ENCODE measurements at places on chromosomes 3 and 15.

DNA sequence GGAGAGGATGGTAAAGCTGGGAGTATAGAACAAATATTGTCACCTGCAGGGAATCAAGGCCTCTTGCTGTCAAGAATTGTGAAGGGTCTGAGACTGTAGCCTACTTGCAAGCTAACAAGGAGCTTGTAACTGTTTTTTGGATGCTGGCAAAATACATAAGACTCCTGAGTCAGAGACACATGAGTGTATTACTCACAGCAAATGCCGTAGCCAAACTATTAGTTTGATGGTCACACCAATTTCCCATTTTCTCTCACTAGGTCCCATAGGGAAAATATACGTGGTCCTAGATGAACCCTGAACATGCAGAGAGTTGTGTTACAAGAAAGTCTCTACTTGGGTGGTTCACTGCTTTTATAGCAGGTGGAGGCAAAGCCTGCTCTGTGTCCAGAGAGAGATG lies 44.7 kb upstream of the LIPC start:
- no peak for DNase-seq

GRCh38 chr15:89017370-89018066 lies 70.7 kb upstream of the ABHD2 start:
- peak; percentile 64 for DNase-seq

DNA sequence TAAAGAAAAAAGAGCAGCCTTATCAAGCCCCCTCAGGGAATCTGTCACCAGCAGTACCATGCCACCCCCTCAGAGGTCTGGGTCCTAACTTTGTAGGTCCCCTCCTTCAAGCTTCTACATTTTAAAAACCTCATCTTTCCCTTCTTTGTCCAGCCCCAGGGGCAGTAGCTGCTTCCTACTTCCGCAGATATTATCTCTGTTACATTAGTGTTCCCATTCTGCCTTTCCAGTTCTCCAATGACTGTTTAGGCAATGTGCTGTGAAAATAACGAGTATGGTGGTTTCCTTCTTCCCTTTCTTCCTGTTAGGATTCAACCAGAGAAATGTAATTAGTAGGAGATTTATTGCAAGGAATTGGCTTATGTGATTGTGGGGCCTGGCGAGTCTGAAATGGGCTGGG lies 126.1 kb upstream of the TNIK start:
- DNase-seq: no peak

DNA sequence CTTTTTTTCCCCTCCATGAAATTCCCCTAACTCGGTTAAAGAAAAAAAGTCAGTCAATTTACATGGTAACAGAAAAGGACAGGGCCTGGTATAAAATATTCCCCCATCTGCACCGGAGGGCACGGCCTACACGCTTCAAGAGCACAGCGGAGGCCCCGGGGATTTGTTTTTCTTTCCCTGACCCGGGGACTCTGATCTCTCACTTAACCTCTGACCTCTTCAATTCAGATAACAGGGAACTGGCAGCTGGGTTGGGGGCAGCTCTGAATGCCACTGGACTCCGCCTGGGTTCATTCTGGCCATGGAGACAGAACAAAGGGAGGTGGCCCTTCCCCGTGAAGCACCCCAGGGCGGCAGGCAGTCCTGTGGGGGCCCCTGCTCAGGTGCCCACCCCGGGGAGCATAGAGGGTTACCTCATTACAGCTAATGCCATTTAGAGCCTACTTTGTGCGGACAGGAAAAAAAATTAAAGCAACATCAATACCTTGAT lies 257.5 kb downstream of the SHQ1 start:
- no peak for DNase-seq

DNA sequence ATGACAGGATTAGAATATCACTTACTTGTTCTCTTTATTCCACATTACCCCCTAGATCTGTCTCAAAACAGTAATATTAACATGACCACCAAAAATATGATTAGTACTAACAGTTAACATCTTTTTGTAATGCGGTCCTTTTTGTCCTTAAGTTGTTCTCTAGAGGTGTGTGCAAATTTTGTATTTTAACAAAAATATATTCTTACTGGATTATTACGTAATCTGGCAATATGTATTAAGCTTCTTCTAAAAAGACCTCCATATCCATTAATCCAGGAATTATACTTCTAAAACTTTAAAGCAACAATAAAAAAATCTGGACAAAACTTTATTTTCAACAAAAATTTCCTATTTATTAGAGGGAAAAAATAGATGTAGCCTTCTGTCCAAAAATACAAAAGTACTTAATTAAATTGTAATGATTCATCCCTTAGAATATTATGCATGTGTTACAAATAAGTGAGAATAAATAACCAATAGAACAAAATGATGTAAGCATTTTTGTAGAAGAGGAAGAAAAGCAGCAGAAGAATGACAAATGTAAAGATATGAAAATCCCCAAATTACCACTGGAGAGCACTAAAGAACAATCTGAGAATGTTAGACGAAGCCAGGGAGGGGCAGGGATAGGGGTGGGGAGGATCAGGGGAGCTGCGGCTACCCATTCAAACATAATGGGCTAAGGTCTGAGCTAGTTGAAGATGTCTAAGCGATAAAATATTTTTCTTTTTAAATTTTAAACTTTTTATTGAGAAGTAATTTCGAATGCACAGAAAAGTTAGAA lies 945.6 kb downstream of the MCTP2 start:
- no peak for DNase-seq

GRCh38 chr3:43097400-43098080 lies 8.3 kb downstream of the POMGNT2 start:
- no peak for DNase-seq

- DNase-seq: no peak
These were observed 27.3 kb downstream of the WDR49 start for GRCh38 chr3:167626490-167626889.

DNA sequence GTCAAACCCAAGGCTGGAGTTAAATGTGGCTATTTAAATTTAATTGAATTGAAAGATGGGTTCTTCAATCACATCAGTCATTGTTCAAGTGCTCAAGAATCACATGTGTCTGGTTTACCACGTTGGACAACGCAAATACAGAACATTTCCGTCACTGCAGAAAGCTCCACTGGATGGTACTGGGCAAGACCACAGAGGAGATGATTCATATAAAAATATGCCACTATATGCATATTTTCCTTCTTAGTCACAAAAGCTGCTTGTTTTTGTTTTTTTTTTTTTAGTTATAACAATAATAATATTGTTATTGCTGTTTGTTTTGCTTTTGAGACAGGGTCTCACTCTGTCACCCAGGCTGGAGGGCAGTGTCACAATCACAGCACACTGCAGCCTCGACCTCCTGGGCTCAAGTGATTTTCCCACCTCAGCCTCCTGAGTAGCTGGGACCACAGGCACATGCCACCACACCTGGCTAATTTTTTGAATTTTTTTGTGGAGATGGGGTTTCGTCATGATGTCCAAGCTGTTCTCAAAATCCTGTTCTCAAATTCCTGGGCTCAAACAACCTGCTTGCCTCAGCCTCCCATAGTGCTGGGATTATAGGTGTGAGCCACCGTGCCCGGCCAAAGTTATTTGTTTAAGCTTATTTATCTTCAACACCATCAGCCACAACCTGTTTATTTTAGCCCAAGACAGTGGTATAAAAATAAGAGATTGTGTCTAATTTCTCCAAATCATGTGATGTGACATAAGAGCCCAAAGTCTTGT lies 19.4 kb downstream of the RTP3 start:
- no peak for DNase-seq

DNA sequence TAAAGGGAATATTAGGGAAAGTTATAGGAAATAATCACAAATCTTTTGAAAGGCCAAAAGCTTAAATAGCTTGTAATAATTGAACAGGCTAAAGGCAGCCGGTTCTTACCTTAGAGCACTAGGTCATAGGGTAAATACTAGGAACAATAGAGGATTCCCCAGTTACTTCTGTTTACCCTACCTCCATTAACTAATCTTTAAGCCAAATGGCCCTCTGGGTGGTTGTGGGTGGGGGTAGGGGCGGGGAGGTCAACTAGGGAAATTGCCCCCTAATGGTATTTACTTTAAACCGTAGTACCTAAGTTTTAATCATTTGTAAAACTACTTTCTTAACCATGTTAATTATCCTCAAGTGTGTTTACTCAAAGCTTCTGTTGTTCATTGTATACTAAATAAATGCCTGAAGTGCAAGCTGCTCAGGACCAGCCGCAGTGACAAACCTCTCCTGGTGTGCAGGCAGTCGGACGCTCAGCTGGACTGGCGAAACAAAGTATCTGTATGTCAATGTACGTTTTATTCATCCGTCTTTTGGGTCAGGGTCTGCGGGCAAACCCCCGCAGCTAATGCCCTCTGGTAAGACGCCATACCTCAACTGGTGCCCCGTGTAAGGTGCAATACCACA lies 18.9 kb downstream of the MAGEL2 start:
- no peak for DNase-seq

GRCh38 chr3:133892541-133893231 lies 3.0 kb downstream of the RAB6B start:
- DNase-seq: no peak

DNA sequence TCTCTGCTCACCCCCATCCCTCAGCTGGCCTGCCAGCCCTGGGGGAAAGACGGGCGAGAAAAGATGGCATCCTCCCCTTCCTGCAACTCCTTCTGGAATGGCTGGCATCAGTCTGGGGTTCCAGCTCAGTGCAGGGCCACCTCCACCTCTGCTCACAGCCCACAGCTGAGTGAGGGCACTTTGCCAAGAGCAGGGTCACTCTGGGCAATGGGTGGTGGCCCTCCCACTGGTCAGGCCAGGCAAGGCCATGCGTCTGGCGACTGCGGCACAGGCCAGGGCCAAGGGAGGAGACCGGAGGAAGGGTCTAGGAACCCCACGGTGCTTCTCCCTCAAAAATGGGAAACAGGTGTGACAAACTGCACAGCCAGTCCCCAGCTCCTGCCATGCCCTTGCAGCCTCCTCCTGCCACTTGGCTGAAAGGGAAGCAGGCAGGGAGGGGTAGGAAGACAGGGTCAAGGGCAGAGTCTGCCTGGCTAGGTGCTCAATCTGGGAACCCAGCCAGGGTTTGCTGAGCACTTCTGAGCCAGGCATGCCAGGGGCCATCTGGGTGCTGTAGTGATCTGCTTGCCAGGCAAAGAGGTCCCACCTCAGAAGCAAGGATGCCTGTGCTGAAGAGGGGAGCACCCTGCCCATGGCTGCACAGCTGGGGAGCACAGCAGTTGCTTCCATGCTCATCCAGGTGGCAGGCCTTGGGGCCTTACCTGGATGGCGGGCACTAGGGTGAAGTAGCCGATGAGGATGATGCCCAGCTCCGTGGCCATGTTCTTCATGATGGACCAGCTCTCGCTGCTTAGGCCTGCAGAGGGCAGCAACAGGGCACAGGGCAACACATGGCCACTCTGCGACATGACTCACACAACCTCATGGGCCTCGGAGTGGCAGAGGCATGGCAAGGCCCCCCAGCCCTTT lies 41.2 kb downstream of the PTPN23 start:
- no peak for DNase-seq

GRCh38 chr3:14345496-14346150 lies 56.8 kb upstream of the SLC6A6 start:
- DNase-seq: no peak

DNA sequence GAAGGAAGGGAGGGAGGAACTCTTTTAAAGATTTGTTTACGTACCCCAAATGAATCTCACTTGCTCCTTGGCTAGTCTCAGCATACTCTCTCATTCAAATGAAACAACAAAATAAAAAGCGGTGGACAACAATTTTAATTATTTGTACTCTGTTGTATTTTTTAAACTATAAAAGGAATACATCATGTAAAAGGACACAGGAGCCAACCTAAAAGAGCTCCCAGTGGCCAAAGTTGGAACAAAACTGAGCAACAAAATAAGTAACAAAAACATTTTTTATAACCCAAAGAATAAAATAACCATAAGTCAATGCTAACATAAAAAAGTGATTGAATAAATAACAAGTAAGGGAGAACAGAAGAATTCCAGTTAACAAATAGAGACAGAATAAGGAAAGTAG lies 24.4 kb upstream of the SSUH2 start:
- no peak for DNase-seq

DNA sequence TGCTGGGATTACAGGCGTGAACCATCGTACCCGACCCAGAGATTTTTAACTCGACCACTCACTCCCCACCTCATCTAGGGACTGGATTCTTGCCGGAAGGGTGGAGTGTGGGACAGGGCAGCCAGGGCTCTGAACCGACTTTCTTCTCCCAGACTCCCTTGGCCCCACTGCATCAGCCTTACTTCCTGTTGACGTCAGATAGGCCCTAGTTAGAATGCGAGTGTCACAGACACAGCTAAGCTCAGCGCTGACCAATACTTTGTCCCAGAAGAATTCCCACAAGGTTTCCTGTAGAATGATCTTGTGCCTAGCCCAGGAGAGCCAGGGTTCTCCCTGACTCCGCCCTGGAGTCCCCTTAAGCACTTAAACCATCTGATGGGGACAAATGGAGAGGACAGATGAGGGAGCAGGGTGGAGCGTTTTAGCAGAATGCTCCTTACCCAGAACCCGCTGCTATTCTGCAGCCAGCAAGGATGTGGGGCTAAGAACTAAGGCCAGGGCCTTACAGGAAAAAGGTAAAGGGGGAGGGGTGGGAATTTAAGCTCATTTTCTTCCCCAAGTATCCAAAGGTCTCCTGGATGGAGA lies 5.8 kb upstream of the TUSC2 start:
- DNase-seq: no peak

DNA sequence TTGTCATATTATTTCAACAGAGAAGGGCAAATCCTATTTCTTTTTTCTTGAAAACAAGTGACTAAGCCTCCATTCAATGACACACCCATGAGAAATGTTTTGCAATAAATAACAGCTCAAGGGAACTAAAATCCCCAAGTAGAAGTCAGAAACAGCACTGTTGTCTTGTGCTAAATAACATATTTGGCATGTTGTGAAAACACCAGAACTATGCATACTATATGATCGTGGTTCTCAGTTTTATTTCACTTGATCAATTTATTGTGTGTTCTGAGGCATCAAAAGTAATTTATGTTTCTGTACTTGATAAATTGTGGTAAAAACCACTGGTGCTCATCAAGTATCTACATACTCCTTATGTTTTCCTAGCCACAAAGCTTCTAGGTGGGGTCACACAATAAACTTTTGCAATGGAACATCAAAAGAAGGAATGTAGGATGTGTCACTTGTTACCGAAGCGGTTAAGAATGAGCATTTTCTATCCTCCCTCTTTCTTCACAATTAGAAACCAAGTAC lies 691.7 kb upstream of the CBLB start:
- no peak for DNase-seq

- no peak for DNase-seq
These were observed 68.8 kb downstream of the DNAJC13 start for GRCh38 chr3:132486099-132486498.

GRCh38 chr3:32282578-32283154 lies 44.2 kb downstream of the CMTM8 start:
- DNase-seq: no peak

Measured in stimulated activated CD4-positive, alpha-beta T cell treated with anti-CD3 and anti-CD28 coated beads, Interleukin-15, amount 100 ng/mL, for 1 hour (primary cell).